ENCODE measurements at places on chromosomes 6 and 20. TPM values are rescaled to one million over a fixed set of nuclear protein-coding genes. Genes with fewer than 3 reads are reported as not detected.

The CD83 gene
- 5.3 TPM for total RNA-seq

The RAB32 gene
- 67.7 TPM for total RNA-seq

The LSM14B gene
- total RNA-seq = 32.8 TPM

The SRMS gene
- not detected for total RNA-seq

GRCh38 chr6:33906439-33906838 is 102.6 kb upstream of the MLN start:
- DNase-seq = no peak

GRCh38 chr6:111221804-111222203 is 134.5 kb downstream of the SLC16A10 start:
- DNase-seq = no peak

DNA sequence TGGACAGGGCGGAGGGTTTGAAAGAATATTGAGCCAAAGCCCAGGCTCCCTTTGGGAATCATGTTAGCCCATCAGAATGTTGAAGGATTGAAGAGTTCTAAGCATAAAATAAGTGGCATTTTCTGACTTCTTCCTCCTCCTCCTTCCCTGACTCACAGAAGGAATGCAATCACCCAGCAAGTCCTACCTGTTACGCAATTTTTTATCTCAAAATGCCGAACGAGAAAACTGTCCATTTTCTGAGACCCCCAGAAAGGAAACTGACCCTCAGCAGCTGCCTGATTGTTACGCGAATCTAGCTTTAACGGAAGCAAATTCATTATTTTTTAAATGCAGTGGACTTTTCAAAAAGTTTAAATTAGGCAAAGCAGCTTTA is 4.7 kb upstream of the DNAJC5 start:
- DNase-seq = no peak

GRCh38 chr6:109820706-109821350 is 129.7 kb downstream of the FIG4 start:
- no peak for DNase-seq

GRCh38 chr20:49987015-49987867 is 4.5 kb downstream of the SNAI1 start:
- DNase-seq = no peak

- DNase-seq = peak; percentile 71
These were observed 12.9 kb upstream of the ZNF343 start for GRCh38 chr20:2521369-2522305.

DNA sequence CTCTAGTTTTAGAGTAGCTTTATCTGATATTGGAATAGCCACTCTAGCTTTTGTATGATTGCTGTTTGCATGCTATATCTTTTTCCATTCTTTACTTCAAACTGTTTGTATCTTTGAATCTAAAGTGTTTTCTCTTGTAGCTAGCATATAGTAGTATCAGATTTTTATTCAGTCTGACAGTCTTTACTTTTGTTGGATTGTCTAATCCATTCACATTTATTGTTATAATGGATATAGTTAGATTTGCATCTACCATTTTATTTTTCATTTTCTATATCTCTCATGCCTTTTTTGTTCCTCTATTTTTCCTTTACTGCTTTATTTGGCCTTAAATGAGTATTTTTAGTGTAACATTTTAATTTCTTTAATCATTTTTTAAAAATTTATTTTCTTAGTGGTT is 52.1 kb downstream of the PHACTR3 start:
- no peak for DNase-seq
